ENCODE measurements at places on chromosomes 4 and X.

GRCh38 chr4:40918330-40918729 is 168.6 kb downstream of the NSUN7 start:
- DNase-seq: no peak

- no peak for DNase-seq
These were observed 6.2 kb downstream of the PLAC8 start for GRCh38 chr4:83108101-83108861.

DNA sequence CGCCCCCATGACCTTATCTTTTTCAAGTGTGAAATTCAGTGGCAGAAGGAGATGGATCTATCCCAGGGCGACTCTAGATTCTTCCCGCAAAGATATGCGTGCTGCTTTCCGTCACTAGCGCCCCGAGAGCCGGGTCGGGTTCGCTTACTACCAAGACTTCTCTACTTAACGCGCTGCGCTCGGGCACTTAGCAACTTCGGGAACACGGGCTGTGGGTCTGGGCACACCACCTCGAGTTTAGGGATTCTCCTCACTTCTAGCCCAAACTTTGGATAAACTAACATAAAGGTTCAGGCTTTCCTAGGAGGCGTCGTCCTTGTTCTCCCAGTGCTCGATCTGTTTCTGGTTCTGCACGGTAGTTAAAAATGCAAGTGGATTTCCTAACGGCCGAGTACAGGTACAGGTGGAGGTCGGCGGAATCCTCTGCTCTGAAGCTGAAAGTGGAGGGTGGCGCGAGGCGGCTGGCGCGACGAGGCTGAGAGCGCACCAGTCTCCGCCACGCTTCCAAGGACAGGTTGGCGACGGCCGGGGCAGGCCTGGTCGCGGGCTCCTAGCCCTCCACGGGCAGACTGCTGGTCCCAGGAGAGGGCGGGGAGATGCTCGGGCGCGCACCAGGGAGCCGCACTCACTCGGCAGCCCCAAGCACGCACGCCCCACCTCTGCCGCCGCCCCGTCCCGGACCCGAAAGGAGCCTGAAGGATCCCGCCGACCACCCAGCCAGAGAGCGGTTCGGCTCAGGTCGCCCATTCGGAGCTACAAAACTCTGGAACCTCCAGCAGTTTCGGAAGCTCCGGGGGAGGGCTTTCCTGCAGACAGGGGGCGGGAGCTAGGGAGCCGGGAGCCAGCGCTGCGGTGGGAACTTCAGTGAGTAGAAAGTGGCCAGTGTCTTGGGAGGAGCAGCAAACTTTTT is 100.8 kb upstream of the TENM3 start:
- DNase-seq: no peak

GRCh38 chr4:78578674-78579425 is 27.3 kb downstream of the ANXA3 start:
- no peak for DNase-seq

GRCh38 chrX:57044245-57044644 is 48.9 kb upstream of the SPIN3 start:
- DNase-seq: no peak

DNA sequence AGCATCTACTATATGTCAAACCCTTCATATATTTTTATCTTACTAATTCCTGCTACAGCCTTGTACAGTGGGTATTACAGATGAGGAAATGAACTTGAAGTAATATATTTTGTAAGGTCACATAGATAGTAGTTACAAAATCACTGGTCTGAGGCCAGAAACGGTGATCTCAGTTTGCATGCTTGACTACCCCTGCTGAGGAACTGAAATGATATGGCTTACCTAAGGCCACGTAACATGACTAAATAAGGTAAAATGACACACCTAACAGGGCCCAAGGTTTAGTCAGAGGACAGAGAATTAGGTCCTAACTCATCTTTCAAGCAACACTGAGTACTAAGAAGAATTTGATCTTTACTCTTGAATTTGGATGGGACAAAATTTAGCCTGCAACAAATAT is 1.5 kb upstream of the COMMD8 start:
- peak; percentile 50 for DNase-seq

- no peak for DNase-seq
These were observed 21.8 kb upstream of the TNIP3 start for GRCh38 chr4:121185960-121186359.
